ENCODE measurements at places on chromosomes 11 and 22.

DNA sequence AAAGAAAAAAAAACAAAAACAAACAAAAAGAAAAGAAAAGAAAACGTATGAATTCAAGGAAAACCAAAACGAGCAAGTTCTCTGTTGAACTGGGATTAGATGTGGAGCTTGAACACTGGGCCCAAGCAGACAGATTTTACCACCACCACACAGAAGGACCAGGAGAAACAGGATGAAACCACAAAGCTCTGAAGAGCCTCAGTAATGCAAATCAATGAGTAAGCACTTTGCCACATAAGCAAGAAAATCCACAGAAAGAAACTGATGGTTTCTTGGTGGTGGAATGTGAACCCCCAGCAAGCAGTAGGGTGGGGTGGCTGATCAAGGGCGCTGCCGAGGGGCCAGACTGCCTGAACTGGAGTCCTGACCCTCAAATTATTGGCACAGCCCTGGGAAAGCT is 50.9 kb upstream of the NFRKB start:
- DNase-seq = no peak

GRCh38 chr11:69287968-69288882 is 5.7 kb upstream of the MYEOV start:
- no peak for DNase-seq

DNA sequence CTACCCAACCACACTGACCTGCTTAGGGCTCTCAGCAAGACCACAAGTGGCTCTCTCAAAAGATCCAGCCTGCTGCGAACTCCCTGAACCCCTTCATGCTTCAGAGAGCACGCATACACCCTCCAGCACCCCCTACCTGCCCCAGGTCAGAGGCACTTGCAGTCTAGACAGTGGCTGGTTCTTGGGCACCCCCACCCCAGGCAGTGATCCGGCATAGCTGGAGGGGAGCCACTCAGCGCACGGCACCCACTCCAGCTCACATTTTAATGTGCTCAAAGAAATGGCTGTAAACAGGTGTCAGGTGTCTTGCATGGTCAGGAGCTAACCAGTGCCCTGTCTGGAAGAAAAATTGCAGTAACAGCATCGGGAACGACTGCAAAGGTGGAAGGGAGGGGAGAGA is 140.8 kb downstream of the PKNOX2 start:
- no peak for DNase-seq

DNA sequence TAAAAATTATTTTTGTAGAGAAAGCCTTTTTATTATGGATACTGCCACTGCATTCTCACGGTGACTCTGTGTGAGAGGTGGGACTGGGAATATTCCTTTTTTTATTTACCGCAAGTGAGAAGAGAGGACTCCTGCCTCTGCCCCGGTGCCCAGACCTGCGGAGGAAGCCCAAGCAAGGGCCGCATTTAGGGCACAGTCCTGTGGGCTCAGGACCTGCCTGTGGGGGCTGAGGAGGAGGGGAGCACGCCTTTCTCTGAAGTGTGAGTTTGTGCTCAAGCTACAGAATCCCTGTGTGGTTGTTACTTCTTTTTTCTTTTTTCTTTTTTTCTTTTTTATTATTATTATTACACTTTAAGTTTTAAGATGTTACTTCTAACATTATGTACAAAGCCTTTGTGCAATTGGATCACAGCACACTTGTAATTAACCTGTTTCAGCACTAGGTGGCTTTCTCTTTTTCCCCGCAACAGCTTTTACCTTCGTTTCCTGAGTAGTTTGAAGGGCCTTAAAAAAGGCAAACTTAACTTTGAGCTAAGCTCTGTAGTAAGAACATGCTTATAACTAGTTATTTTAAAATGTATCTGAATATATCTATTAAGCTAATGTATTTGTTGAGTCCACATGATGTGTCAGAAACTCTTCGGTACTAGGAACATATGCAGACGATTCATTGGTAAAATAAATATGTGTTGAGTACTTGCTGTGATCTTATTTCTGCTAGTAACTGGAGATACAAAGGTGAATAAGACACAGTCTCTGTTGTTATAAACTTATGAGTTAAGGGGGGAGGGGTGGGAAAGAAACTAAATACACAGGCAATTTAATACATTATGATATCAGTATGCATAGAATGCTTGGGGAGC is 18.3 kb downstream of the AMOTL1 start:
- no peak for DNase-seq

DNA sequence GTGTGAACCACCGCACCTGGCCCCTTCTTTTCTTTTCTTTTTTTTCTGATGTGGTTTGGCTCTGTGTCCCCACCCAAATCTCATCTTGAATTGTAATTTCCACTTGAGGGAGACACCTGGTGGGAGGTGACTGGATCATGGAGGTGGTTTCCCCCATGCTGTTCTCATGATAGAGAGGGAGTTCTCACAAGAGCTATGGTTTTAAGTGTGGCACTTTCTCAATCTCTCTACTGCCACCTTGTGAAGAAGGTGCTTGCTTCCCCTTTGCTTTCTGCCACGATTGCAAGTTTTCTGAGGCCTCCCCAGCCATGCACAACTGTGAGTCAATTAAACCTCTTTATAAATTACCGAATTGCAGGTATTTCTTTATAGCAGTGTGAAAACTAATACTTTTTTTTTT is 4.9 kb upstream of the TCN2 start:
- DNase-seq = no peak

DNA sequence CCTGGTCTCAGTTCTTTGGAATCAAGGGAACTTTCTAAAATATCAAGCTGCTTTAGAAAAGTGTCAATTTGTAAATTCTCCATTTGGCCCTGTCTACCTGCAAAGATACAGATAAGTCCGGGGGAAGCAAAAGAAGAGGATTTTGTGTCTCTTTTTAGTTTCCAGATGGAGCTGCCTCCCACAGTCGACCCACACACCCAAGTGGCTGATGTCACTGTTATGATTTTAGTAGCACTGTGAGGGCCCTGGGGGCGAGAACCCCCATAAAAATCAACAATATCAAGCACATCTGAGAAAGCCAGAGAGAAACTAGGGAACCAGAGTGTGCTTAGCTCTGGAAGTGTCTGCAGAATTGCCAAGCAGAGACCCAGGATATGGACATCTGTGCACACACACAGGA is 212.7 kb downstream of the LARGE1 start:
- DNase-seq = no peak

GRCh38 chr11:13939961-13940906 is 22.3 kb upstream of the SPON1 start:
- no peak for DNase-seq

- DNase-seq = no peak
Measured at GRCh38 chr11:38156495-38157146, 1558.6 kb upstream of the RAG2 start.

GRCh38 chr11:5281596-5281995 is 11.9 kb upstream of the HBE1 start:
- no peak for DNase-seq

DNA sequence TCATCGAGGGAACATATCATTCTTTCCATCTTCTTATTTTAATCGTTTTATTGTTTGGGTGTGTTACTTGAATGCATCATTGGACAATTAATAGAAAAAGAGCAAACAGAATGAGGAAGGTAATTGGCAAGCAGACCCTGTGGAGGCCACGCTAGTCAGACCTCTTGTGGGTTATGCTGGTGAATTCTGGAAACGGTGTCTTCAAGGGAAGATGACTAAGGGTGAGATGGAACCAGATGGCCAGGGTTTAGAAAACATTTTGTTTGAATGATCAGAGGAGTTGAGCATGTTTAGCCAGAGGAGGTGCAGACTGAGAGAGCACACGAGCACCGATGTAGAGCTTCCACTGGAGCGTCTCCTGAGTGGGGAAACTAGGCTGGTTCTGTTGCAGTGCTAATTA is 8.5 kb downstream of the ST14 start:
- no peak for DNase-seq

- DNase-seq = no peak
Measured at GRCh38 chr11:66326261-66327111, 9.6 kb upstream of the CD248 start.

- no peak for DNase-seq
Measured at GRCh38 chr22:21857481-21857914, 9.9 kb downstream of the MAPK1 start.

- no peak for DNase-seq
Measured at GRCh38 chr11:72069200-72069599, 11.1 kb downstream of the NUMA1 start.

DNA sequence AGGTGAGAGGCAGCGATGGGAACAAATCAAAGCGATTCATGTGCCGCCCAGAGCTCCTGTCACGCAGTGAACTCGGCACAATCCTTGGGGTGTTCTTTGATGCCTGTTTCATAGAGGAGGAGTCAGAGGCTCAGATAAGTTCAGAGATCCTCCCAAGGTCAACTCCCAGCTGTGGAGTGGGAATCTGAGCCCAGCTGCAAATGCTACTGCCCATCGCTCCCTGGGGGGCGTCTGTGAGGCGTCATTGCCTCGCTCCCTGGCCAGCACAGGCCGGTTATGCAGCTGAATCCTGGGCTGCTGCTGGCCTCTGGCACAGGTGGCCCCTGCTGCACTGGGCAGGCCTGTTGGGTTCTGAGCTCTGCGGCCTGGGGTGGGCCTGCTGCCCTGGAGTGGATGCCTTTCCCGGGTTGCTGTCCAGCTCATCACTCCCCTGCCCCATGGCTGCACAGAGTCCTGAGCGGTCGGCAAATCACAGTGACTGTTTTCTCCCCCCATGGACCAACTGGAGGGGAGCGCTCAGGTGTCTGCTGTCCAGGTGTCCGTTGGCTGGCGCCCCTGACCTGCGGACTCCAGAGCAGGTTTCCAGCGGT is 36.3 kb upstream of the SHISAL1 start:
- no peak for DNase-seq

- no peak for DNase-seq
Measured at GRCh38 chr22:47659467-47660223, 897.2 kb downstream of the TBC1D22A start.

GRCh38 chr11:43035086-43035485 is 276.7 kb upstream of the API5 start:
- no peak for DNase-seq

GRCh38 chr11:124841201-124841600 is 24.0 kb upstream of the ROBO3 start:
- no peak for DNase-seq

DNA sequence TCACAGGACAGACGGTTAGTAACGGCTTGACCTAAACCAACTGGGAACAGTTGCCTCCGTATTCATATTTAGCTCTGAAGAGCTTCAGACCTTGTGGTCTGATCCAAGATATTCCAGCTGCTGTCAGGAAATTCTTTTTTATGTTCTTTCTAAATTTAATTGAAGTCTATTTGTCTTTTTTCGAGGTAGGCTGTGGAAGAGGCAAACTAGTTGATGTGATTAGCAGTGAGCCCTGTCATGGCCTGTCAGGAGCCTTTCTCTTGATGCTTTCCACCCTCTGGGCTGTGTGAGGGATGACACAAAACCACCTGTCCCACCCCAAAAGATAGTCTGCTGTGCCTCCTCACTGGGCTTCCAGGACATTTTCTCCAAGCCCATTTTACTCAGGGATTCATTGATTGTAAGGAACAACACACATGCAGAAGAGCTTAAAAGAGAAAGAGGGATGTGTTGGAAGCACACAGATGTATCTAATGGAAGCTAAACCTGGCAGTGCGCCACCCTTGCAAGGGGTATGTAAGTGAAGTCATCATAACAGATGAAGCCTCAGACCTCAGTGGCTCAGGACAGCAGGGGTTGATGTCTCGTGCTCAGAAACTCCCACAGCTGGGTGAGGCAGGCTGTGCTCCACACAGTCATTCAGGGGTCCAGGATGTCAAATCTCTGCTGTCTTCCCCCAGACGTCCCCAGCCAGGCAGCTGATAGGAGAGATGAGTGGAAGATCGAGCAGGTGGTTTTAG is 170.0 kb downstream of the NCAM1 start:
- no peak for DNase-seq

DNA sequence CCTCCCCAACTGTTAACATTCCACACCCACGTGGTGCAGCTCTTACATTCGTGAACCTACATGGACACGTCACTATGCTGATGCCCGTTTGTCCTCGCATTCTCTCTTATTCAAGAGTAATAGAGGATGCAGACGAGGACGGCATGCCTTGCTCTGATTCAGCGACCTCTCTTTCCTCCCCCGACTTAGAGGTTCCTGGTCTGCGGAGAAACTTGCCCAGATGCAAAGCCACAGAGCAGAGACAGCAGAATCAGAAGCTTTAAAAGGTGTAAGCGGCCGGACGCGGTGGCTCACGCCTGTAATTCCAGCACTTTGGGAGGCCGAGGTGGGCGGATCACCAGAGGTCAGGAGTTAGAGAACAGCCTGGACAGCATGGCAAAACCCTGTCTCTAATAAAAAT is 288.0 kb downstream of the NTM start:
- DNase-seq = no peak

DNA sequence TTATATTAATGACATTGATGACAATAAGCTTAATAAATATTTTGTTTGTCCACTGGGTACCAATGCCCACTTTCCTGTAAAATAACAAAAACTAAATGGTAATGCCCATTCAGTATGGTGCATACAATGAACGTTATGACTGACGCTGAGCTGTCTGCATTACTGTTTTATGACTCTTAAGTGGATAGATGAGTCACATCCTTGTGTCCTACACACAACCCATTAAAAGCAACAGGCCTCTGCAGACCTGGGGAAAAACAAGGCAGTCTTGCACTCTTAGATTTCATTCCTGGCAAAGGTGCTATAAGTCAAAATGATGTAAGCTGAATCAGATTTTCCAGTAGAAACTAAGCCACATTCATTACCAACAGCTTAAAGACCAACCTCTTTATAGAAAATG is 176.3 kb upstream of the TMEM45B start:
- DNase-seq = no peak

- no peak for DNase-seq
Measured at GRCh38 chr11:131288521-131289091, 81.8 kb upstream of the NTM start.

DNA sequence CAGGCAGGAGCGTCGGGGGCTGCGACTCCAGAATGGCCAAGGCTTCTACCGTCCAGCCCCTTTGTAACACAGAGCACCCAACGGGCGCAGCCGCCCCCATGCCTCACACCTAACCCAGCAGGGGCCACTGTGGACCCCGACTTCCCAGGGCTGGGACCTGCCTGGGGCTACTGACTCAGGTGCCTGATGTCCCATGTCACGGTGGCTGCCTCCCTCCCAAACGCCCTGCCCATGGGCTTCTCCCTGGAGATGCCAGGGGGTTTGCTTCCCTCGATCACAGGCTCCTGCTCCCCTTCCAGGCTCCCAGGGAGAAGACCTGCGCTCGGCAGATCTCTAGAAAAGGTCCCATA is 84.0 kb downstream of the MYEOV start:
- no peak for DNase-seq

DNA sequence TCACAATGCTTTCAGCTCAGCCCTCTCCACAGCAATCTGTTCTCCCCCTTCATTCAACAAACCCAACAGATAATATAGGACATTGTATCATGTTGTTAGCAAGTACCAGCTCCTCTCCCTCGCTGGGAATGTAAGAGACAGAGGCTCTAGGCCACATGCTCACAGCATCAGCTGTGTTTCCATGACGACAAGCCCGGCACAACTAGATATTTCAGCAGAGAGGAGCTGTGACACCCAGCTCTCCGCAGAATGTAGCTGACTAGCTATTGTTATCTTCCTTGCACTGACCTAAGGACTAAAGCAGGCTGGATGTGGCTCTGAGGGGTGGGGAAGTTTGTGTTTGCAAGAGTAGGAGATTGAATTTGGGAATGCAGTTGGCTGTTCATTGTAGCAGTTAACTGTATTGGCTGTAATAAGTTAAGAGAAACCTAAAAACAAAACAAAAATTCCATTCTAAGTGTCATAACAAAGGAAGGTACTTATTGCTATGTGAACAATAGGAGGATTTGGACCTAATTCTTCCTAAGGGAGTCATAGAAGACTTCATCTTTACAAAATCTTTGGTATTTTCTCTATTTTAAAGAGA is 28.0 kb upstream of the RRAS2 start:
- no peak for DNase-seq

Data from SK-N-MC (cell line).